Natural killer cell treated with Interleukin-12 subunit alpha and Interleukin-12 subunit beta and Interleukin-15 and Interleukin-18, amount 100 ng/mL, for 72 hours (primary cell): ENCODE measurements at places on chromosomes 5 and 9. TPM values are rescaled to one million over a fixed set of nuclear protein-coding genes. Genes with fewer than 3 reads are reported as not detected.
A peak's percentile ranks its signal among the peaks of the same experiment; 100 is the strongest.

- H3K36me3 ChIP-seq, result no peaks in the 10 kb centered on the region
- no peaks in the 10 kb centered on the region for H3K4me1 ChIP-seq
- H3K27me3 ChIP-seq, result no peaks in the 10 kb centered on the region
- H3K27ac ChIP-seq, result no peak overlapping the region
- no peak for DNase-seq
- no peak overlapping the region for H3K4me3 ChIP-seq
Observed at GRCh38 chr5:108813673-108814072, 66.0 kb downstream of the FER start.

- H3K27me3 ChIP-seq, result no peaks in the 10 kb centered on the region
- peak overlapping the region; percentile 76 for H3K4me3 ChIP-seq
- peak overlapping the region; percentile 37 for H3K27ac ChIP-seq
- H3K4me1 ChIP-seq, result peaks cover 8% of the 10 kb centered on the region
- no peak for DNase-seq
Observed at GRCh38 chr9:136117916-136118319, 757 bp downstream of the TMEM250 start.

- H3K27ac ChIP-seq, result no peak overlapping the region
- DNase-seq, result no peak
- peaks cover 8% of the 10 kb centered on the region for H3K27me3 ChIP-seq
- H3K4me3 ChIP-seq, result no peak overlapping the region
- H3K4me1 ChIP-seq, result no peaks in the 10 kb centered on the region
- no peaks in the 10 kb centered on the region for H3K36me3 ChIP-seq
Observed at GRCh38 chr5:67402526-67402925, 205.9 kb upstream of the CD180 start.

DNA sequence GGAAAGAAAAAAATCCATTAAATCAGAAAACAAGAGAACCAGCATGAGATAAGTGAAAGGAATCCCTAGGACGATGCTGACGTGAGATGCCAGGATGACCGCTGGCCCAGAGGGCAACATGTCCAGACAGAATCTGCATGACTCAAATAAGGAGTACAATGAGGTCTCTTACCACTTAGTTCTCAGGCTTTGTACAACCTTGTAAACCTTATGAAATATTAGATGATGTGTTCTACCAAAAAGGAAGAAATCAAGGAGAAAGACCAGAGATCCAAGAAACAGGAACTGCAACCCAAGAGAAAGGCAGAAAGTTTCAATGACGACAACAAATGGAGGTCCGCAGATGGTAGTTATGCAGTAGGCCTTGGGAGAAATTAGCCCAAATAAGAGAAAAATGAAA lies 2.8 kb upstream of the GPR150 start:
- H3K36me3 ChIP-seq, result peaks cover 11% of the 10 kb centered on the region
- H3K27ac ChIP-seq, result no peak overlapping the region
- H3K4me1 ChIP-seq, result peaks cover 29% of the 10 kb centered on the region
- H3K27me3 ChIP-seq, result no peaks in the 10 kb centered on the region
- no peak for DNase-seq
- no peak overlapping the region for H3K4me3 ChIP-seq

The DMRT3 gene
- total RNA-seq, result not detected

- no peak for DNase-seq
- H3K4me3 ChIP-seq, result no peak overlapping the region
- peaks cover 7% of the 10 kb centered on the region for H3K4me1 ChIP-seq
- H3K36me3 ChIP-seq, result no peaks in the 10 kb centered on the region
Observed at GRCh38 chr5:177507165-177507564, 2.5 kb downstream of the DOK3 start.

- H3K4me3 ChIP-seq, result no peak overlapping the region
- no peak overlapping the region for H3K27ac ChIP-seq
- no peaks in the 10 kb centered on the region for H3K4me1 ChIP-seq
- H3K27me3 ChIP-seq, result no peaks in the 10 kb centered on the region
- no peak for DNase-seq
Observed at GRCh38 chr5:37517686-37518085, 138.6 kb downstream of the WDR70 start.

GRCh38 chr9:94761481-94761880 lies 35.0 kb downstream of the AOPEP start:
- H3K4me3 ChIP-seq, result no peak overlapping the region
- no peaks in the 10 kb centered on the region for H3K36me3 ChIP-seq
- no peak overlapping the region for H3K27ac ChIP-seq
- peaks cover 8% of the 10 kb centered on the region for H3K4me1 ChIP-seq
- DNase-seq, result no peak
- H3K27me3 ChIP-seq, result no peaks in the 10 kb centered on the region

GRCh38 chr5:59320420-59320819 lies 573.1 kb downstream of the PDE4D start:
- peaks cover 21% of the 10 kb centered on the region for H3K27me3 ChIP-seq
- peaks cover 3% of the 10 kb centered on the region for H3K4me1 ChIP-seq
- H3K27ac ChIP-seq, result no peak overlapping the region

DNA sequence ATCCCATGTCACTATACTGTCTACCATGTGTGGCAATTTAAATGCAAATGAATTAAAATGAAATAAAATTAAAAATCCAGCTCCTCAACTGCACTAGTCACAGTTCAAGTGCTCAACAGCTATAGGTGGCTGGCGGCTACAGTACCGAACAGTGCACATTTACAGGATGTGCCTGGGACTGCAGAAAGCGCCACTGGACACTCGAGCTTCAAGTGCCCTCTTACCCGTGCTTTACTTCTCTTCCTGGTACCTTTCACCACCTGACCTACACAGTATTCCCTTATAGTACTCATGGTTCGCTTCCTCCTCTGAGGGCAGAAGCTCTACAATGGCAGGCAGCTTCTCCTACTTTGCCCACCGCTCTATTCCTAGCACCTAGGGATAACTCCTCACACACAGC lies 166.6 kb downstream of the FANCC start:
- no peaks in the 10 kb centered on the region for H3K36me3 ChIP-seq
- H3K27me3 ChIP-seq, result no peaks in the 10 kb centered on the region
- no peak overlapping the region for H3K27ac ChIP-seq

- peaks cover 55% of the 10 kb centered on the region for H3K27me3 ChIP-seq
- peaks cover 27% of the 10 kb centered on the region for H3K4me1 ChIP-seq
- peak overlapping the region; percentile 71 for H3K27ac ChIP-seq
- H3K4me3 ChIP-seq, result peak overlapping the region; percentile 80
- H3K36me3 ChIP-seq, result peaks cover 25% of the 10 kb centered on the region
Observed at GRCh38 chr5:88675168-88675707, 207.7 kb downstream of the MEF2C start.

DNA sequence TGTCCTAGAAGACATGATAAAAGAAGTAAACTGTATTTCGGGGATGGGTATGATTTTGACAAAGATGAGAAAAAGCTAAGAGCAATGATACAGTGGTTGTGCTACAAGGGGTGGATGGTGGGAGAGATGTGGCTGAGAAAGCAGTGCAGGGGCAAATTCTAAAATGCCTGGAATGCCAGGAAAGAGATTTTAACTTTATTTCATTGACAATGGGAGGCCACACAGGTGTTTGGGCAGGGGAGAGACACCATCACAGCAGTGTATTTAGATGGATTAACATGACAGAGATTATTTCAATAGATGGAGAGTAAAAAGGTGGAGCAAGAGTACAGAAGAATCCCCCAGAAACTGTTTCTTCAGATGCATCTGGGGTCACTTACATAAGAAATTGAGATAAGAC lies 71.2 kb downstream of the MAMDC2 start:
- no peaks in the 10 kb centered on the region for H3K36me3 ChIP-seq
- peaks cover 24% of the 10 kb centered on the region for H3K27me3 ChIP-seq

DNA sequence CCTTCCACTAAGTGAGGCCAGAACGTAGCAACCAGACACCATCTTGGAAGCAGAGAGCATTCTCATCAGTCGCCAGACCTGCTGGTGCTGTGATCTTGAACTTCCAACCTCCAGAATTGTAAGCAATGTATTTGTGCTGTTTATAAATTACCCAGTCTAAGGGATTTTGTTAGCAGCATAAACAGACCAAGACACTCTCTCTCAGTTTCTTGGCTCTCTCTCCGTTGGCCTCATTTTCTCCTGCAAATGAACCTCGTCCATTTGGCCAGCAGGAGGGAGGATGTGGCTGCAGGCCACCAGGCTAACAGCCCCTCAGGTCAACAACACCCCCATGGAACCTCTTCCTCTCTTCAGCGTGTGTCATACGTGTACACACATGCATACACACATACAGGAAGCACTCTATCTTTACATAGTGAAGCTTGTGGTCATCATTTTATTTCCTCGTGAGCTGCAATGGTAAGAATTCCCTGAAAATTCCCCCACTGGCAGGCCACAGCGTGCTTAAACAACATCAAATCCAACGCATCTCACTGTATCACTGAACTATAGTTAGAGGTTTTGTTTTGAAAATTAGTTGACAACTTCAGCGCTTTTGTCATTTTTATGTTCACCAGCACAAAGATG lies 62.8 kb upstream of the PPP1R26 start:
- H3K36me3 ChIP-seq, result no peaks in the 10 kb centered on the region
- no peak overlapping the region for H3K4me3 ChIP-seq
- peaks cover 2% of the 10 kb centered on the region for H3K27me3 ChIP-seq
- no peak for DNase-seq
- no peak overlapping the region for H3K27ac ChIP-seq

The IFNB1 gene
- not detected for total RNA-seq

GRCh38 chr5:33311893-33312292 lies 128.9 kb upstream of the TARS1 start:
- no peak for DNase-seq
- no peaks in the 10 kb centered on the region for H3K36me3 ChIP-seq
- no peak overlapping the region for H3K27ac ChIP-seq
- H3K4me1 ChIP-seq, result no peaks in the 10 kb centered on the region

GRCh38 chr9:133173056-133173455 lies 9.3 kb upstream of the GBGT1 start:
- no peaks in the 10 kb centered on the region for H3K4me1 ChIP-seq
- no peaks in the 10 kb centered on the region for H3K36me3 ChIP-seq
- H3K27ac ChIP-seq, result no peak overlapping the region
- peaks cover 12% of the 10 kb centered on the region for H3K27me3 ChIP-seq
- DNase-seq, result no peak

GRCh38 chr5:38104497-38105230 lies 153.7 kb upstream of the EGFLAM start:
- no peak overlapping the region for H3K4me3 ChIP-seq
- H3K27me3 ChIP-seq, result no peaks in the 10 kb centered on the region

- H3K4me3 ChIP-seq, result no peak overlapping the region
- no peak overlapping the region for H3K27ac ChIP-seq
- no peak for DNase-seq
- H3K27me3 ChIP-seq, result peaks cover 50% of the 10 kb centered on the region
- no peaks in the 10 kb centered on the region for H3K4me1 ChIP-seq
- no peaks in the 10 kb centered on the region for H3K36me3 ChIP-seq
Observed at GRCh38 chr5:38528162-38528703, 28.2 kb downstream of the LIFR start.

- no peaks in the 10 kb centered on the region for H3K36me3 ChIP-seq
- DNase-seq, result no peak
- H3K4me3 ChIP-seq, result no peak overlapping the region
- no peak overlapping the region for H3K27ac ChIP-seq
Observed at GRCh38 chr9:135562235-135562745, 734 bp downstream of the PAEP start.

DNA sequence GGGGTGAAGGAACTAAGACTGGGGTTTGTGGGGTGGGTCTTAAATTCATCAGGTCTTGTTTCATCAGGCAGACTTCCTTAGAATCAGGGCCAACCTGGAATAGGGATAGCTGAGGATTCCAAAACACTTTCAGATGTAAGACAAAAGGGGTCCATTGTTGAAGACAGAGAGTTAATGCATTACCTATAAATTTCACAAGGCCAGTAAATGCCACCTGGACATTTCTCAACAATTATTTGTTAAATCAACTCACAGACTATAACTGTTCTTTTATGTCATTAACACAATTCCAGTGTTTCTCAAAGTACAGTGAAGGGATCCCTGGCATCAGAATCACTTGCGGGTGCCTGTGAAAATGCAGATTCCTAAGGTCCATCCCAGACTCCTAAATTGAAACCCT lies 2.8 kb downstream of the MARCHF3 start:
- H3K27ac ChIP-seq, result no peak overlapping the region
- H3K27me3 ChIP-seq, result peaks cover 2% of the 10 kb centered on the region
- no peaks in the 10 kb centered on the region for H3K36me3 ChIP-seq
- H3K4me1 ChIP-seq, result peaks cover 20% of the 10 kb centered on the region
- no peak for DNase-seq
